ENCODE measurements at places on chromosomes 3 and 15. TPM values are rescaled to one million over a fixed set of nuclear protein-coding genes. Genes with fewer than 3 reads are reported as not detected.

DUOX1 gene
- total RNA-seq = not detected

DNA sequence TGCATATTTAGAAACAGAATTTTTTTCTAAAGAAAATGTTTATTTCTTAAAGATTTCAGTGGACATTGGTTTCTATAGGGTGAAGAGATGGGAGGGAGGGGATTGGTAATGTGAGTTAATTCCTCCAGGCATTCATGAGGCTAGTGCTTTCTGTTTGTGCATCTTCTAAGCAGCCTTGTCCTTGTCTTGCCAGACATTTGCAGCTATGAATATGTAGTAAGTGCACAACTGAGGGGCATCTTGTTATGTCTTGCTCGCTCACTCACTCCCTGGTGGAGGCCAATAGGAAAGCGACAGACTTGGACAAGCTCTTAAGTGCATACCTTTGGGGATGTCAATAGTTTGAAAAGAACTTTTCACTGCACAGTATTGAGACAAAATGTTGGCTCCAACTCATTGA lies 92.5 kb upstream of the ATP10A start:
- DNase-seq = no peak

- no peak for DNase-seq
These were observed 97.3 kb downstream of the TOP2B start for GRCh38 chr3:25567388-25567787.

GRCh38 chr15:59313641-59314332 lies 58.9 kb downstream of the MYO1E start:
- DNase-seq = no peak

GRCh38 chr3:188236271-188236670 lies 82.3 kb downstream of the LPP start:
- DNase-seq = no peak

All from activated naive CD8-positive, alpha-beta T cell treated with anti-CD3 and anti-CD28 coated beads, Interleukin-2, amount 10 ng/mL, durations not matched to agents 7 days and 5 days (primary cell).